ENCODE measurements at places on chromosomes 3 and 15.

GRCh38 chr15:89575656-89576416, 567 bp downstream of the TICRR start:
- no peak for DNase-seq

- no peak for DNase-seq
Measured at GRCh38 chr15:66868918-66869317, 166.9 kb downstream of the SMAD6 start.

- DNase-seq = no peak
Measured at GRCh38 chr3:161793194-161793930, 296.8 kb downstream of the OTOL1 start.

DNA sequence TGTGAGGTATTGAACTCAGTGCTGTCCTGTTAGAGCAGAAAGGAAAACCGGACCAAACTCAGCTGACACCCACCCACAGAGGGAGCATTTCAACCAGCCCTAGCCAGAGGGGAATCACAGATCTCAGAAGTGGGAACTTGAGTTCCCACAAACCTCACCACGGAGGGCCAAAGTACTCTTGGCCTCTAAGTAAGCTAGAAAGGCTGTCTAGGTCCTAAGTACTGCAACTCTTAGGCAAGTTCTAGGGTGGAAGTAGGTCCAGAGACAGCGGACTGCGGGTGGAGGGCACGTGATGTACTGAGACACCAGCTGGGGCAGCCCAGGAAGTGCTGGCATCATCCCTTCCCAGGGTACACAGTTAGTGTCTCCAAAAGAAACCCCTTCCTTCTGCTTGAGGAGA, 34.1 kb downstream of the EOMES start:
- DNase-seq = peak; percentile 22

DNA sequence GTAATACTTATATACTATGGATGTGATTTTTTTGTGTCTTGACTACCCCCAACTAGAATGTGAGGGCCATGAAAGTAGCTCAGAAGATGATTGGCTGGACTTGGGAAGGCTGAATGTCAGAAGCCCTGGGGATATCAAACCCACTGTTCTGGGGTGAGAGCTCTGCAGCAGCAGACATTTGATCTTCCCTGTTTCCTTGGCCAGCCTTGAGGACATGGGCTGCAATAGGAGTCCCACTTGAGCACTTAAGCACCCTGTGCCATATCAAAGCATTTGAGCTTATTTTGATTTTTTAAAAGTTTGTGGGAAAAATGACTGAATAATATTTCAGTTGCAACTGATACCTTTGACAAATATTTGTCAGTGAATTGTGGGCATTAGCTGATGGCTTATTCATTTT, 21.7 kb downstream of the GTF2E1 start:
- no peak for DNase-seq

DNA sequence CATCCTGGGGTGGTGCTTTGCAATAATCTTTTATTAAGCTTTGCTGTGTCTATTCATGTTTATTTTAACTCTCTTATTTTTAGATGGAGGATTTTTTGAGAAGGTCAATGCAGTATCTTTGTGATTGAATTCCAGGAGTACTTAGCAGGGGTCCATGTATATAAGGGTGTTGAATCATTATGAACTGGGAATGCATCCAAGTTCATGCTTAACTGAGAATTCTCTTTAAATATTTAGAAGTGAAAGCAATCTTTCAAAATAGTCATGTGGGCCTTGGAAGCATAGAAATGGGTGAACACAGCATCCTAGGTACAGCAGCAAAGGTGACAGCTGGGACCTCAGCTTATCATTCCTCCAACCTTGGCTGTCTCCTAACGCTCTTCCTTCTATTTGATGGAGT, 27.3 kb downstream of the SPTSSB start:
- DNase-seq = no peak

- no peak for DNase-seq
Measured at GRCh38 chr3:97610626-97611025, 153.9 kb upstream of the ARL6 start.

- no peak for DNase-seq
Measured at GRCh38 chr15:75051711-75052110, 28.3 kb downstream of the PPCDC start.

- DNase-seq = peak; percentile 6
Measured at GRCh38 chr3:171028025-171028778, 1.7 kb upstream of the SLC2A2 start.

DNA sequence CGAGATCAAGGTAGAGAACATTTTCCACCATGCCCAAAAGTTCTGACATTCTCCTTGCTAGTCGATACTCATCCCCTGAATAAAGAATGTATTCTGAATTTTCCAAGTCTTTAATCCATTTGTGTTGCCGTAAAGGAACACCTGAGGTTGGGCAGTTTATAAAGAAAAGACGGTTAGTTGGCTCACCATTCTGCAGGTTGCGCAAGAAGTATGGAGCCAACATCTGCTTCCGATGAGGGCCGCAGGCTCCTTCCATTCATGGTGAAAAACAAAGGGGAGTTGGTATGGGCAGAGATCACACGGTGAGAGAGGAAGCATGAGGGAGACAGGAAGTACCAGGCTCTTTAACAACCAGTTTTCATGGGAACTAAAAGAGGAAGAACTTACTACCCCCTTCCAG, 121.2 kb downstream of the DCLK3 start:
- DNase-seq = no peak

DNA sequence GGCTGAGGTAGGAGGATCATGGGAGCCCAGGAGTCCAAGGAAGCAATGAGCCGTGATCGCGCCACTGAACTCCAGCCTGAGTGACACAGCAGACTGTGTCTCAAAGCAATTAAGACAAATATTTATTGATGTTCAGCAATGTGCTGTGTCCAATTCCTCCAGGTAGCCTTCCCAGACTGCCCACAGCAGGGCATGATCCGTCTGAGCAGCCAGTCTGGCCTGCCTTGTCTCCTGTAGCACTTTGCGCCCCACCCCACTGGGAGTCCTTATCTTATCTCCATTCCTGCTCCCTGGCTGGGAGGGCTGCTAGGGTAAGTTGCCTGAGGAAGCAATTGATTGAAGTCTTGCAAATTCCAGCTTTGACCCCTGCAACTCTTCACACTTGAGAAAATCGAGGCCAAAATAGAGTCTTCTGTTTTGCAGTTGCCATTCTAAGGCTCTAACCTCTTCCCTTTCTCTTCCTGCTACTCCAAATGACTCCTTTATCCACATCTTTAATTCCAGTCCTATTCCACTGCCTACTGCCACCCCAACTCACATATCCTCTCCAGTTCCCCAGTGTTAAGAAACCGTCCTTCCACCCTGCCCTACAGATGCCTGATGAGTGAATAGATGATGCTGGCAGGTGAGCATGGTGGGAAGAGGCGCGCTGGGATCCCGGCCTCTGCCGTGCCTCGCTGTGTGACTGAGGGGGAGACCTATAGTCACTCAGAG, 26.9 kb upstream of the LCTL start:
- DNase-seq = no peak

GRCh38 chr3:160006282-160007163, 17.9 kb downstream of the IL12A start:
- peak; percentile 68 for DNase-seq

DNA sequence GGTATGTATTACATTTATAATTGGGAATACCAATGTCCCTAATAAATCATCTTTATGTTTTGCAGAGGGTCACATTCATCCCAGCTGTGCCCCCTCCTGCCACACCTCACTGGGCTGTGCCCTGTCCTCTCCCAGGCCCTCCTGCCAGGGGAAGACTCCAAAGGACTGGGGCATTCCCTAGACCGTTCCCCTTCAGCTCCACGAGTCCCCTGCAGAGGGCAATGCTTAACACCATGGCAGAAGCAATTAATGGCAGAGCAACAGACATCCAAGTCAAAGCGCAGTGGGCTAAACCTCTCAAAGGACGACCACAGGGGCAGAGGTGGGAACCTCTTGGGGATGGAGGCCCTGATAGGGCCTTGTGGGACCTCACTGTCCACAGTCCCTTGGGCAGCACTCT, 71.3 kb upstream of the SEC13 start:
- DNase-seq = no peak

DNA sequence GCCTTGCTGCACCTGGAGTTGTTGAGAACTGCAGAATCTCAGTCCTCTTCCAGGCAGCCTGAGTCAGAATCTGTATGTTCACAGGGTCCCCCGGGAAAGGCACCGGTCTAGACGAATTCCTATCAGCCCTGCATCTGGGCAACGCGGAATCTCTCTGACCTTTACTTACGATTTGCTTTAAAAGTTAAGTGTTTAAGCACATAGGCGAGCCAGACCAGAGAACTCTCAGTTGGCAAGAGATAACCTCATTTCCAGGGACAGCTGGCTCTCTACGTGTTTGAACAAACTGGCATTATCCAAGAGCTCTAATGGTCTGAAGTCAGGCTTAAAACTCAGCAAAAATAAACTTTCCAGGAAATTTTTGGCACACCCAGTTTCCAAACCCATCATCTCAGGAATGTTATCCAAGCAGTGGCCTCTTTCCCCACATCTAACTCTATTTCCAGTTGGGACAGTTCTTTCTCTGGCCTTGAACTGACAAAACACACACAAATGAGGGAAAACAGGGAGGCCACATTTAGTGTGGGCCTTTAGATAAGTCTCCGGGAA, 53.4 kb downstream of the HES1 start:
- DNase-seq = no peak

GRCh38 chr3:191123946-191124345, 75.1 kb upstream of the OSTN start:
- DNase-seq = no peak

GRCh38 chr3:188026191-188026968, 127.6 kb upstream of the LPP start:
- DNase-seq = no peak

DNA sequence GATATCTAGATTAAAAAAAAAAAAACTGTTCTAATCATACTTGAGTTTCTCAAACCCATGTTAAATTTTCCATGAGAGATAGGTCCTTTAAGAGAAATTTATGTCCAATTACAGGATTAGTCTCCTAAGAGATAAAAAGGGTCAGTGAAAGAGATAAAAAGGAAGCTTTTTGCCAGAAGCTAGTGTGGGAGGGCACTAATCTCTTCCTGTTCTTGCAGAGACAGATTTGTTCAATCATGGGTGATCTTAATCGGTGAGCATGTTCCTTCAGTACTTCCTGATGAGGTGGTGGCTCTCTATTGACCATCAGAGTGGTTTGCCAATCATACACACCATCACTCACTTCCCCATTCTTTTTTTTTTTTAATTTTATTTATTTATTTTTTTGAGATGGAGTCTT, 16.9 kb upstream of the LPP start:
- peak; percentile 65 for DNase-seq

- no peak for DNase-seq
Measured at GRCh38 chr3:16415911-16416476, 97.5 kb downstream of the RFTN1 start.

DNA sequence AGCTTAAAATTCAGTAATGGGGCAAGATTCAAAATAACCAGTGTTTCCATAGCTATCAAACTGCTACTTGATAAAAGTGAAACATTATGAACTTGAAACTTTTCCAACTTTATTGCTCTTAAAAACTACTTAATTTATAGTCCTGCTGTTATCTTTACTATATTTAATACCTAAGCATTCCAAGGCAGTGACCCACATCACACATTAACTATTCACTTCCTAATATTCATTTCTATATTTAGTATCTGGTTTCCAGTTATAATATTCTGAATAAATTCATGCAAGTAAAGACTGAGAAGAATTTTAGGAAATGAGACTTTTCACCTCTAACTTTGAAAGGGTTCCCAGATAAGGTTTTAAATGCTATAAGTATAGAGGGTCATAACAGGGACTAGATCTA, 64.9 kb downstream of the UACA start:
- no peak for DNase-seq

- peak; percentile 75 for DNase-seq
Measured at GRCh38 chr3:70550723-70551319, 238.4 kb upstream of the MDFIC2 start.

- DNase-seq = no peak
Measured at GRCh38 chr15:48721061-48721810, 75.7 kb upstream of the FBN1 start.

DNA sequence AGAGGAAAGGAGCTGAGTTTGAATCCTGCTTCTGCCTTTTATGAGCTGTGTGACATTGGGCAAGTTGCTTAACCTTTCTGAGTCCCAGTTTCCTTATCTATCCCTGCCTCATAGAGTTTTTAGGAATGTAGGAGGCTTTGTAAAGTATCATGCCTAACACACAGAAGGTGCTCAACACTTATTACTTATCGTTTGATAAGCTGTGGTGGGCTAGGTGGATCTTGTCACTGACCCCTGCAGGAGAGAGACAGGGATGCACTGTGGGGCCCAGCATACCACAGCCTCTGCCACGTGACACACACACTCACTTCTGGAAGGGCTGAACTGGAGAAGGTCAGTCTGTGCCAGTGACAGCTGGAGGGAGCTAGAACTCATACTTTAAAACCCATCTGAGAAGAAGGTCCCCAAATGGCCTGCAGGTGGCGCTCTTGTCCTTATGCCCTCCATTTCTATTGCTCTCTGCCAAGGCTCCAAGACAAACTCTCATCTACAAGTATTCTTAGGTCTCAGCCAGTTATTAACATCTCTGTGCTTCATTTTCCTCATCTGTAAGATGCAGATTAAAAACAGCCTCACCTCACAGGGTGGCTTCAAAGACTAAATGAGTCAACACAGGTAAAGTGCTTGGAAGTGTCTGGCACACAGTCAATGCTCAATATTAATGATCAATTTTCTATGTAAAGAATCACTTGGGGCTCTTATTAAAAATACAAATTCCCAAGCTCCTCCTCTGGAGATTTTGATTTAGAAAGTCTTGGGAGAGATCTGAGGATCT, 57.5 kb upstream of the HACD2 start:
- DNase-seq = peak; percentile 78

- peak; percentile 80 for DNase-seq
Measured at GRCh38 chr3:43256714-43257461, 29.5 kb upstream of the SNRK start.

- no peak for DNase-seq
Measured at GRCh38 chr3:2714834-2715233, 395.3 kb downstream of the IL5RA start.

GRCh38 chr15:100627789-100628395, 25.5 kb downstream of the ASB7 start:
- DNase-seq = peak; percentile 75

GRCh38 chr3:119653876-119654275, 6.5 kb downstream of the POPDC2 start:
- DNase-seq = no peak

GRCh38 chr3:141012571-141012970, 38.6 kb upstream of the SPSB4 start:
- no peak for DNase-seq

- peak; percentile 78 for DNase-seq
Measured at GRCh38 chr15:72785432-72785831, 1.9 kb upstream of the ADPGK start.

DNA sequence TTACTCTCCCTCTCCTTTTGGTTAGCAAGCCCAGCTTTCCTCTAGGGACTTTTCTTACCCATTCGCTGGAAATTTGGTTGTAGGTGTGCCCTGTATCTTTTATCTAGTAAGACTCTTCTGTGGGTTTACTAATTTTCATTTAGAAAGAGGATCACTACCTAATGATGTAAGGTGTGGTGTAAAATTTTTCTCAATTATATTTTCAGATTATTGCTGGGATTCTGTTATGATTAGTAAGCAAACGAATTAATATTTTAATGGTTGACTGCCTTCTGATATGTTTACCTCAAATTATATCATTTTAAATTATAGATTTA, 28.5 kb downstream of the PLCL2 start:
- DNase-seq = no peak

- DNase-seq = no peak
Measured at GRCh38 chr3:117404730-117405129, 695.2 kb downstream of the TUSC7 start.
